ENCODE measurements at places on chromosomes 6 and 20.

DNA sequence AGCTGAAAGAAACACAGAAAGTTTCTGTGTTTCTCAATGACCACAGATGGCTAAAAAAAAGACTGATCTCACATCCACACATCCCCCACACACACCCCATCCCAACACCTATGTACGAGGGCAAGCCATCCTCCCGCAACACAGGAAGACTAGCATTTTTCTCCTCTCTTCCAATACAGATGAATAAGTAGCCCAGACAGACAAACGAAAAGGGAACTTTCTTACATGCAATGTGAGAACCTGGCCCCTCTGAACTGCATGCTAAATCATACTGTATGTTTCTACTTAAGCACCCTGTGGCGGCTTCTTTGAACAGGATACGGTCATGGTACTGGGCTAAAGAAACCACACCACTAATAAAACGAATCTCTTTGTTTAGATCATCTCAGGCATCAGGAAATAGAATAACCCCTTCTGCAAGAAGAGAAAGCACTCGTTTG is 116.2 kb downstream of the GMDS start:
- DNase-seq: no peak

GRCh38 chr20:53447316-53447715 is 146.3 kb downstream of the ZNF217 start:
- no peak for DNase-seq

DNA sequence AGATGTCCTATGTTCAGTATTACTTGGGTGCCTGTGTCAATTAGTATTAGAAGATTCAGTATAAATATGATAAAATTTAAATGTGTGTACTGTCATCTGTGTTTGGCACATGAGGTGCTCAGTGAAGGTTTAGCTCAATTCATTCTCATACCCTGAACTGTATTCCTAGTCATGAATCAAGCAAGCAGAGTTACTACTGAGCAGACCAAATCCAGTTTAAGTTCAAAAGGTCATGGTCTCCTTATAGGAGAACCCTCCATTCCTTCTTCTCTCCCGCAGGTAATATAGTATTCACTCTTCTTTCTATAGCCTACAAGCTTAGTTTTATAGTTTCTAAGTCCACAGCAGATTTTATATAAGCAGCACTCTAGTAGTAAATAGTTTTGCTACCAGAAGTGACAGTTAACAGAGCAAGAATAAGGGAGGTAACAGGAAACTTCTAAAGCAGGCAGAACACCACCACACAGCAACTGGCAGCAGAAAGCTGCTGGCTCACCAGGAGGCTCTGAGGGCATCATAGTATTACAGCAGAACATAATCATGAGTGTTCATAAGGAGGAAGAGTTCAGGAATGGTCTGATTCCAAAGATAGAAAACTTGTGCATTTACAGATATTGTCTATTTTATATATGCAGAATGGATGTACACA is 133.2 kb downstream of the SLC16A10 start:
- DNase-seq: no peak

DNA sequence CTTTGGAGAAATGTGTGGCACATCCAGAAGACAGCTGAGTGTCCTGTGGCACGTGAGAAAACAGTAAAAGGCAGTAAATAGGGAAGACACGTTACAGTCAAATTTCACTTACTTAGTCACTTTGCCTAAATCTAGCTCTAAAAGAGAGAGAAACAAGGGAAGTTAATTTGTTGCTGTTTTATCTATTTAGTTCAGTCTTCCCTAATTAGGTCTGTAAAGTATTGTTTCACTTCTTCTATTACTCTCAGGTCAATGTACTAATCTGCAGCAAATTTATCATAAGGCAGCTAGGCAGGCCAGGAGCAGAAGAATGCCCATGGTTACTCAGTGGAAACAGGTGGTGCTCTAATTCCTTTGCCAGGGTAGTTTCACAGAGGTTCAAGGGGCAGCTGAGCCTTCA is 124.3 kb upstream of the CNR1 start:
- DNase-seq: no peak

DNA sequence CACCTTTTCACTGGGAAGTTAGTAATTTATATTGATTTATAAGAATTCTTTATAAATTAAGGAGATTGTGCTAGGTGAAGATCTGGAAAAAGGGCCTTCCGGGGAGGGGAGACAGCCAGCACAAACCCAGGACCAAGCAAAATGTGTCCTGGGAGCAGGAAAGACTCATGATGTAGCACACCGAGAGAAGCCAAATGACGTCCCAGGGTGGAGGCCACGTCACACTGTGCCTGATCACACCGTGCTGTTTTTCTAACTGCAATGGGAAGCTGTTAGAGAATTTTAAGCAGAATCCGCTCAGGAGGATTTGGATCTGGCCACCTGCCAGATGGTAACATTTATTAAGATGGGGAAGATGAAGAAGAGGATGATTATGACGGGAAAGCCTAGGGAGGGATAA is 72.7 kb upstream of the AKAP12 start:
- no peak for DNase-seq

GRCh38 chr6:88142297-88142668 is 23.9 kb downstream of the CNR1 start:
- no peak for DNase-seq

DNA sequence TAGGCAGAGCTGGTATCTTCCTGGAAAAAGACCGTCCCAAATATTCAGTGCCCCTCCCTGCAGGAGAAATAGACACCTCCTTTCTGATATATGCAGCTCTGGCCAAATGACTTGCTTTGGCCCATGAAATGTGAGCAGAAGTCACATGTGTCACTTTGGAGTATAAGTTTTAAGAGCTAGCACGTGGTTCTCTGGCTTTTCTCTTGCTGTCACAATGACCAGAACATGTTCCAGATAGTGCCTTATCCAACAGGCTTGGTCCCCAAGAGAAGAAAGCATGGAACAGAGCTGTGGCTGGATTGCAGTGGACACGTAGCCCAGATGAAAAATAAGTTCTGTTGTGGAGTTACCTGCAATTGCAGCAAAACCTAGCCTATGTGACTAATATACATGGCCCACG is 40.4 kb downstream of the UNC5CL start:
- no peak for DNase-seq

DNA sequence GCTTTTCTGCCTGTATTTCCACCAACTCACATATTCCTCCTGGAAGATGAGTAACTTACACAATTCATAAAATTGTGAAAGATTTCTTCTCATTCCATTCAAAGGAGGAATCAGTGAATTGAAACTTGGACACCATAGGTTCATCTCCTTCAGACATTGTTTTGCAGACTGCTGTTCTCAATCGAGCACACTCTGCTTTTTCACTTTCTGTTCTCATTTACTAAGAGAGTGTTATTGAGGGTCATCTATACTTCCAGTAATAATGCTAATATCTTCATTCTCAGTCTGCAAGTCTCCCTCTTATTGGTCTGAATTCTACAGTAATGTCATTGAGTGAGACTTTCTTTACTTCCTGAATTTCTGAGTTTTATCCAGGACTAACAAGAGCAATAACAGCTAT is 67.5 kb upstream of the FUT9 start:
- no peak for DNase-seq

DNA sequence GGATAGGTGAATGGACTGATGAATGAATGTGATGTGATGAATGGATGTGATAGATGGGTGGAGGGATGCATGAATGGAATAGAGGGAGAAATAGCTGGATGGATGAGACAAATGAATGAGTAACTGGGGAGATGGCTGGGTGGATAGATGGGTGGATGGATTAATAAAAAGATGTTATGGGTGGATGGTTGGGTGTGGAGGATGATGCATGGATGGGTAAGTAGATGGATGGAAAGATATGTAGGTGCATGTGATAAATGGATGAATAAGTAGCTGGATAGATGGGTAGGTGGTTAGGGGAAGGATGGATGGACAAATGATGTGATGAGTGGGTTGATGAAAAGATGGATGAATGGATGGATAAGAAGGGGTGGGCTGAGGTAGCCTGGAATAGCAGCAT is 4.7 kb downstream of the HNF4A start:
- DNase-seq: no peak

DNA sequence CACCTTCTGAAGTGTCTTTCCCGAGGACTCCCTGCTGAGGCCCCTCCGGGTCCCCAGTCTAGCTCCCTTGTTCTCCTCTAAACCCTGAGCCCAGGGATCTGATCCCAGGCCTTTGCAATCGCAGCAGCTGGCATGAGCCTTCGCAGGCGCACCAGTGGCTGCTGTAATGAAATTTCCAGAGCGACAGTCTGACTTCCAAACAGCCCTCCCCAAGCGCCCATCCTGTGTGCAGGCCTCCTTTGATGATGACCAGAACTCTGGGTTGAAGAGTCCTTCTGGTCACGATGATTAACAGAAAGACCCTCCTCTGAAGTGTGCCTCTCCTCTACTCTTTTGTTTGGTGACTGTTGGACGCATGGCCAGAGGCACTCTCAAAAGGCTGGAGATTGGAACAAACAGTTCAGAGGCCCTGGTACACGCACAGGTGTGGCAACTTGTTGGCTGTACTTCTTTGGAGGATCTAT is 89.1 kb upstream of the MPC1 start:
- no peak for DNase-seq

GRCh38 chr6:126949786-126950185 is 168.7 kb upstream of the RSPO3 start:
- DNase-seq: no peak

- no peak for DNase-seq
Observed at GRCh38 chr6:108275976-108276375, 15.1 kb upstream of the SNX3 start.

DNA sequence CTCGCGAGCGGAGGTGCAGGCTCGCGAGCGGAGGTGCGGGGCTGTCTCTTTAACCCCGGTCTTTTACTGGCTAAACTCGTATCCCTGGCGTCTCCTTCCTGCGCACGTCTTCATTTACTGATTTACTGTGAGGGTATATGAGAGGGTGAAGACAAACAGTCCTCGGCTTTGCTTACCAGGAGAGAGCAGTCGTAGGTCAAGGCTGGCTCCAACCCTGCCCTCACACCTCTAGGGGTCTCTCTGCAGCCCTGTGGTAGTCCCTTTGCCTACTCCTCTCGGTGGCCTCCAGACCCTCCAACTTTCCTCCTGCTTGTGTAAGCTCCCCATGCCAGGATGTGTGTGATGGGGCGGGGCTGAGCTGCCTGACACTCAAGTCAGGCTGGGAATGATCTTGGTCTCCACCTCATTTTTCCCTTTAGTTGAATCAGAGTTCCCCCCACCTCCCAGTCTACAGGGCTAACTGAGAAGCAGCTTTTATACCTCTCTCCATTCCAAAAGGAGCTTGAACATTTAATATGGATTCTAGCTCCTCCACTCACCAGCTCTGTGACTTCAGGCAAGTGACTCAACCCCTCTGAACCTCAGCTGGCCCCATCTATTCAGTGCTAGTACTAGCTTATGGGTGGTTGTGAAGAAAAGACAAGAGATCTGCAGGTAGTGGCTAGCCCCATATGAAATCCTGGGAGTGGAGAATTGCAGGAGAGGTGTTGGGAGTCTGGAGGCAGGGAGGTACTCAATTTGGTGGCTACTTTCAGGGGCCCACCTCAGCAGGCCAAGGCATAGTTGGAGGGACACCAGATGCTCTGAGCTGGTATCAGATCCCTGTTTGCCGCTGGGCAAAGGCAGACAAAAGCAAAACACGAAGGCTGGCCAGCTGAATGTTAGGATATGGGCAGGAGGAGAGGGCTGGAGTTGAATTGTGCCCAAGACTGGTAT is 902 bp downstream of the SLC29A1 start:
- DNase-seq: no peak

DNA sequence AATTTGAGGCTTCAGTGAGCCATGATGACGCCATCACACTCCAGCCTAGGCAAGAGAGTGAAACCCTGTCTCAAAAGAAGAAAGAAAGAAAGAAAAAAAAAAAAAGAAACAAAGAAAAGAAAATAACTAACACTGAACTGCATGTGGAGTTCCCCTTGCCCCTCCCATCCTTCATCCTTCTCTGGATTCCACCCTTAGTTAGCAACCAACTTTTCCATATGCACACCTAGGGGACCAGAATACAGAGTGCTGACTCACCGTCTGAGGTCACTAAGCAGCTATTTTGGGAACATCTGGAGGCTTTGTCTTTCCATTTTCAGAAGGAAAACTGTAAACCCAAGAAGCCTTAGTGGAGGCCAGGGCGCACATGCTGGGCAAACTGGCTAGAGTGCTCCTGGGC is 257.4 kb downstream of the MAFB start:
- no peak for DNase-seq

DNA sequence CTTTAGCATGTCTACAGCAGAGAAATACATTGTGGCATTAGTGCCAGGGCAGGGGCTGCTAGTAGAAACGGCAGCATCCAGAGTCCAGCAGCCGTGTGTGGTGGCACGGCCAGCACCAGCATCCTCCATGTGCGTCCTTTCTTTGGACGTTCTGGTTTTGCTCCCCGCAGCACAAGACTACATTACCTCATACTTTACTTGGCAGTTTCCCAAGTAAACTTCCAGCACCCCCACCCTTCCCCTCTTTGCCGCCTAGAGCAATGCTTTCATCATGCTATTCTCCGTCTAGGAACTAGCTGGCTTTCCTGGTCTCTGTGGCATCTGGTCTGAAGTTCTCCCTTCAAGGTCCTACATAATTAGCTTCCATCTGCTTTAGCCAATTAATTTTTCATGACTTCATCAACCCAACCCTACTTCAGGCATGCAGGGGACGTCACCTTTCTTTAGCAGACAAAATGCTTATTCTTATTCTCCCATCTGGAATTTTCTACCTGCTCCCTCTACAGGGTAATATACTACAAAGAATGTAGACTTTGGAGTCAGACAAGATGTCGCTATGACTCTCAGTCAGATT is 67.6 kb downstream of the BLOC1S5 start:
- DNase-seq: no peak
